Kidney (tissue), 22 donors: ENCODE measurements at places on chromosomes 12 and 14. TPM values are rescaled to one million over a fixed set of nuclear protein-coding genes. Genes with fewer than 3 reads are reported as not detected.

DNA sequence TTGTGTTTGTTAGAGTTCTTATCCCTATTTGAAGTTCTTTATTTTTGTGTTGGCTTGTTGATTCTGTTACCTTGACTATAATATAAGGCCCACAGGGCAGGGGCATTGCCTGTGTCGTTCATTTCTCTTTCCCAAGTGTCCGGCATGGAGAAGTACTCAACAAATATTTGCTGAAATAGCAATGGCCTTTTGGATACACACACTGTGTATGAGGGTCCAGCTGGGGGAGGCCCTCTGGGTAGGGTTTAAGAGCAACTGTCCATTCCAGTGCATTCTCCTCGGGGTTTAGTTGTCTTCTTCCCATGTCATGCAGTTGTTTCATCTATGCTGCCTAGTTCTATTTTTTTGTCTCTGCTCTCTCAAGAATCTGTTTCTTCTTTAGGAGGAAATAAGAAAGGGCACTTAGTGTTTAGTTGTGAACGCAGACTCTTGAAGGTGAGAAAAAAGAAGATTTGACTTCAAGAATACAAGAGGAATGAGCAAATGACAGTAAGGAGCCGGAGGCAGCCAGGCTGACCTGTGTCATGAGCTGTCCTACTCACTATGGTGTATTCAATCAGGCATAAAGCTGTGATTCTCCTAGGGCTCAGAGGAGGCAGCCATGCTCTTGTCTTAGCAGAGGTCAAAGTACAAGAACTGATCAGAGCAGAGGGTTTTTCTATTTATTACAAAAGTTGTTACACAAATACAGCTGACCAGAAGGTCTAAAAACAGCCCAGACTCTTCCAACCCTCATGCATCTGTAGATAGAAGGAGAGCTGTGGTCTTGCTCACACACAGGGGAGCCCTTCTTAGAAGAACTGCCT is 10.2 kb downstream of the ERG28 start:
- no peak for DNase-seq

- no peak for DNase-seq
Observed at GRCh38 chr12:21697904-21698630, 40.4 kb upstream of the LDHB start.

GRCh38 chr14:37864861-37865718 is 269.7 kb downstream of the TTC6 start:
- DNase-seq: no peak

- DNase-seq: no peak
Observed at GRCh38 chr12:31369712-31370521, 44.0 kb upstream of the SINHCAF start.

GRCh38 chr12:120356567-120357030 is 12.4 kb downstream of the MSI1 start:
- DNase-seq: peak; percentile 92

GRCh38 chr12:116140529-116140928 is 137.0 kb downstream of the MED13L start:
- no peak for DNase-seq

Gene TAS2R42
- not detected for polyA plus RNA-seq

Gene DAO
- 50.4 TPM for polyA plus RNA-seq

Gene GPR84
- polyA plus RNA-seq: not detected

Gene PLEKHH1
- polyA plus RNA-seq: 9.1 TPM

Gene SLC24A4
- polyA plus RNA-seq: 0.32 TPM

Gene INSM2
- polyA plus RNA-seq: not detected

Gene SLC25A47
- polyA plus RNA-seq: 1.0 TPM
